Neural crest cell (in vitro differentiated cells): ENCODE measurements at places on chromosomes 1 and 21.

DNA sequence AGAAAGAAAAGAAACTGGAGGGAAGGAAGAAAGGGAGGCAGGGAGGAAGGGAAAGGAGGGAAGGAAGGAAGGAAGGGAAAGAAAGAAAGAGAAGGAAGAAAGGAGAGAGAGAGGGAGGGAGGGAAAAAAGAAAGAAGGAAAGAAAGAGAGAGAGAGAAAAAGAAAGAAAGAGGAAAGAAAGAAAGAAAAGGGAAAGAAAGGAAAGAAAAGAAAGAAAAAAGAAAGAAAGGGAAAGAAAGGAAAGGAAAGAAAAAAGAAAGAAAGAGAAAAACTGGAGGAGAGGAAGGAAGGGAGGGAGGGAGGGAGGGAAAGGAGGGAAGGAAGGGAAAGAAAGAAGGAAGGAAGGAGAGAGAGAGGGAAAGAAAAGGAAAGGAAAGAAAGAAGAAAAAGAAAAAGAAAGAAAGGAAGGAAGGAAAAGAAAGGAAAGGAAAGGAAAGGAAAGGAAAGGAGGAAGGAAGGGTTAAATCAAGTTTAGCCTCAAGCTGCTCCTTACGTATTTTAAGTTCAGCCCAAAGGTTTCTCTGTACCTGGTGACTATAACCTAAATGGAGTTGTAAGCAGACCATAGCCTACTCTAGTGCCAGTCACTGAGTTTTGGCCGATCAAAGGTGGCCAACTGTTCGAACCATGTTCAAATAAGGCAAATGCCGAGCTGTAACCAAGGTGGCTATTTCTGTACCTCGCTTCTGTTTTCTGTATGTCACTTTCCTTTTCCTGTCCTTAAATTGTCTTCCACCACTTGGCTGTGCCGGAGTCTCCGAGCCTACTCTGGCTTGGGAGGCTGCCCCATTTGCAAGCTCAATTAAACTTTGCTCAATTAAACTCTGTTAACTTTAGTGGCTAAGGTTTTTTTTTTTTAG is 37.8 kb upstream of the TMPRSS2 start:
- DNase-seq = no peak

GRCh38 chr1:80217377-80217986 is 1211.0 kb upstream of the ADGRL4 start:
- peak; percentile 16 for DNase-seq

- no peak for DNase-seq
Measured at GRCh38 chr1:212669102-212669501, 30.5 kb downstream of the BATF3 start.

DNA sequence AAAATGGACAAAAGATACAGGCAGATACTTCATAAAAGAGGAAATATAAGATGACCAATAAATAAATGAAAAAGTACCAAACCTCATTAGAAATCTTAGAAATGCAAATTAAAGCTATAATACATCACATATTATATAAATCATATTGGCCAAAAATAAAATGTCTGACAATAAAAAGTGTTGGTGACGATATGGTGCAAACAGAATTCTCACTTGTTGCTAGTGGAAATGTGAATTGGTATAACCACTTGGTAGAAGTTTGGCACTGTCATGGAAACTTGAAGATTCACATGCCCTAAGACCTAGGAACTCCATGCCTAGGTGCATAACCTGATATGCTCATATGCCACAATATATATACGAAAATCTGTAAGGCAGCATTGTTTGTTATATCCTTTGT is 4.4 kb upstream of the TLR5 start:
- no peak for DNase-seq
